ENCODE measurements at places on chromosomes 3 and 15.

DNA sequence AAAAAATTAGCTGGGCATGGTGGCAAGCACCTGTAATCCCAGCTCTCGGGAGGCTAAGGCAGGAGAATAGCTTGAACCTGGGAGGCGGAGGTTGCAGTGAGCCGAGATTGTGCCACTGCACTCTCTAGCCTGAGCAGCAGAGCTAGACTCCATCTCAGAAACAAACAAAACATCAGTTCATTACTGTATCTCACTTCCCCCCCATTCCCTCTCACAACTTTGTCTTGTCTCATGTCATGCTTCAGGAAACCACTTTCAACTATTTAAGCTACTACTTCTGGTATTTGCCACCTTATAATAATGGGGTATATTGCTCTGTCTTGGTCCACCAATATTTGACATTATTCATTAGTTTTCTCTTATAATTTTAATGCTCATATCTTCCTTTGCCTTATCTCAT lies 26.2 kb downstream of the PIK3CA start:
- no peak for DNase-seq

- DNase-seq = no peak
These were observed 660 bp downstream of the NECTIN3 start for GRCh38 chr3:111072031-111072921.

- no peak for DNase-seq
These were observed 149.9 kb downstream of the LRRK1 start for GRCh38 chr15:101068961-101069653.

DNA sequence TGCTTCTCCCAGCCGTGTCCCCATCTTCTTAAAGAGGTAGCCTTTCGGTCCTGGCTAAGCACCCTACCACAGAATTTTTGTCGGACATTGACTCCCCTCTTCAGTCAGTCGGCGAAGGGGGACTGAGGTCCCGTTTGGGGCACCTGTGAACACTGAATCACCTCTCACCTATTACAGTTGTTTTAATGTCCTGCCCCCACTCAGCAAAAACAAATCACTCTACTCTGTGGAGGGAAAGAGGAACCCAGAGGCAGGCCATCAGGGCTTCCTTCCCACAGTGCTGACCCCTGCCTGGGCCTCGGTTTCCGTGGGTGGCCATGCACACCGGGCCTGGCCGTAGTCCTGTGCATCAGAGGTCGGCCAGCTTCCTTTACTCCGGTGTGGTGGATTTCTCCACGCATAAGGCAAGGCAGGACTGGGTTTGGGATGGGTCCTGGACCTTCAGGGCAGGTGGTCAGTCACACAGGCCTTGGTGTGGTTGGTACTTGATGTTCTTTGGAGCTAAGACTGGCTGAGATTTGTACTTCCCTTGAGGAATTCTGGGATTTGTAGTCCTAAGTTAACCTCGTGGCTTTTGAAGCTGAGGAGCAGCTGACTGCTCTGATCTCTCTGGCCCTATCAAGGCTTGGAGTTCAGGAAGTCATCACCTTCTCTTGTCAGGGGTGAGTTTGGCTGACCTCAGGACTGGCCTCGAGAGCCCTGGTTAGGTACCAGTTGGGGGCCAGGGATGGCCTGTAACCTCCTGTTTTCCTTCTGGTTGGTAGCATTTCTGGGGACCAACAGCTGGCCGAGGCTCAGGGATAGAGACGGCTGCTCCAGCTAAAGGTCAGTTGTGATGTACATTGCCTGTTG lies 627 bp upstream of the FAM131A start:
- DNase-seq = no peak

- no peak for DNase-seq
These were observed 124.1 kb upstream of the THBS1 start for GRCh38 chr15:39456582-39457330.

DNA sequence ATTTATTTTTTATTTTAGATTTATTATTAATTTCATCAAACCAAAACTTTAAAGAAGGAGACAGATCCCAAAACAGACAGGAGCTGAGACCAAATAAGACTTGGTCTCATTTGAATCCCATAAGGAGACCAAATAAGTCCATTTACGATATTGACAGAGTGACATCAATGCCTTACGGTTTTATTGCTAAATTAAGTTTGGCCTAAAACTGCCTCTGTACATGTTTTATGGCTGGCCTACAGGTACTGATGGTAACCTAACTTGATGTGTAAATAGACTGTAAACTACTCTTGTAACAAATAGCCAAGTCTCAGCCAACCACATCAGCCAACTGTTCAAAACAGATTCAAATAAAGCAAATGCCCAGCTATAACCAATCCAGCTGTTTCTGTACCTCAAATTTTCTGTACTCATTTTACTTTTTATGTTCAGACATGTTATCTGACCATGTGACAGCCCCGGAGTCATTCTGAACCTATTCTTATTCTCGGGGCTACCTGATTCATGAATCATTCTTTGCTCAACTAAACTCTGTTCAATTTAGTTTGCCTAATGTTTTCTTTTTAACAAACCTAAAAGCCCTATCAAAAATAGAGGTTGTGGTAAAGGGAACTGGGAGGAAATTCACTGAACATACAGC lies 89.4 kb upstream of the CDAN1 start:
- no peak for DNase-seq
